ENCODE measurements at places on chromosomes 5 and 9.

- no peak for DNase-seq
Measured at GRCh38 chr5:17156463-17156862, 61.0 kb upstream of the BASP1 start.

DNA sequence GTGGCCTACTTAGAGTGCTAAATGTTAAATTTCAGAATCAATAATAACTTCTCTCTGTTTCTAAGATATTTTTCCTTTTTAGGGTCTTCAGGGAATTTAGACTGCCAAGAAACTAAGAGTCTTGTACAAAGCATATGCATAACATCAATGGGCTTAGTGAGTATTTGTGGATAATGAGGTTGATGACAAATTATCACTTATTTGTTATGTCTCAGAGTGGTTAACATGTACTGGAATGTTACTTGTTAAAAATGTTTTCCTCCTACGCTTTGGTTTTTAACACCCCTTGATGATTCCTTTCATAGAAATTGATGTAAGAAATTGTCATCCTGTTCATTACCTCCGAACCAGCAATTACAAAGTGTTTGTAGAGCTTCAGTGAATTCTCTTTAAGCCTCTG lies 144.3 kb downstream of the MRPS30 start:
- no peak for DNase-seq

DNA sequence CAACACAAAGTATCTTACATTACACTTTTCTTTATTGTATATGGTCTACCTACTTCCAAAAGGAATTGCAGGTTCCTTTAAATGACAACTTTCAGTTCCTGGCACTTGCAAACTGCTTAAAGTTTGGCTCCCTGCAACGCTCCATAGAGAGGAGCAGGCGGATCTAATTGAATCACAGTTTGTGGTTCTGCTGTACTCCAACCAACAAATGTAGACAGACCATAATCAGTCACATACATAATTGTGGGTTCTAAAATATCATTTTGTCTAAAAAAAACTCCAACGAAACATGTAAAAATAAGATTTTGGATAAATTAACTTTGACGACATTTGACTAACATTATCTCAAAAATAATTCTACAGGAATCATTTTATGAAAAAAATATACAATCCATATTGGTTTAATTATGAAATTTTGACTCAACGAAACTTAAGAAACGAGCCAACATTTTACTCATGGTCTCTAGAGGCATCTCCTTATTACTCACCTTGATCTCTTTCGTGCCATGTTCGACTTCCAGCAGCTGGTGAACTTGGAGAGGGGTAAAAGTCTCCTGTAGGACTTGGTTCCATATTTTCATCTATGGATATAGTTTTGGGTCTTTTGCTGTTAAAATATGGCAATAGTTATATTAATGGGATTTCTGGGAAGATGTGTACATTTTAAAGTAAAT lies 167.6 kb downstream of the NFIB start:
- no peak for DNase-seq

DNA sequence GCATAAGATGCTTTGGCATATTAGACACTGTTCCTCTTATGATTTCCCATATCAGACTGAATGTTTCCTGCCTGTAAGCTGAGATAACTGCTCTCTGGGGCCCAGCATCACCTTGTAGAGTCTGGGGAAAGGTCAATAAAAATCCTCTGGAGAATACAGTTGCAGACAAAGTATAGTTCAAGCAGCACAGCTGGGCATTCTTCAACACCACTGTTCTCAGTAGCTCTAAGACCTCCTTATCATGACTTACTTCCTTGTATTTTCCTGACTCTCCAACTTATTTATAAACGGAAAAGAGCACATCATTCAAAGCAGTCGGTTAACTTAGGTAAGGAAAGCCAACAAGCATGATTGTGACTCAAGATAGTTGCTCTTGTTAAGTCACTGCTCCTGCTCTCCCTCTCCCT lies 208.7 kb upstream of the RASEF start:
- DNase-seq: no peak

GRCh38 chr5:28190011-28190410 lies 1151.6 kb upstream of the CDH9 start:
- DNase-seq: no peak

DNA sequence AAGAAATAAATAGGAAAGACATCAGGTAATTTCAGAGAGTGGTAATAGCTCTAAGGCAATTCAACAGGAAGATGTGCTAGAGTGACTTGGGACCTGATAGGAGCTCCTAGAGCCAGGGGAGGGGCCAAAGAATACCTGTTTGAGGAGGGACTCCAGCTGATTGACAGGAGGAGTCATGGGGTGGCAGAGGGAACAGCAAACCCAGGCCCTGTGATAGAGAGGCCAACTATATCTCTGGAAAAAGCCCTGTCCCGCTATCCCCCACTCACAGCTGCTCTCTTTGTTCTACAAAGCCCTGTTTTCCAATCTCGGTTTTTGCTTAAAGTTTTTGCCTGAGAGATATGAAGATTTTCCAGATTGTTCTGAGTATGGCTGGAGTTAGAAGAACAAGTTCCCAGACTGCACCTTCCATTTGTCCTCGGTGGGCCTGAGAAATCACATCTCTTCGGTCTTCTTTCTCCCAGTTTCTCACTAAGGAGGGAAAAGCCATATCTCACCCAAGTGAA lies 9.0 kb upstream of the NSD1 start:
- DNase-seq: peak; percentile 77

- DNase-seq: no peak
Measured at GRCh38 chr9:6909181-6909580, 151.4 kb downstream of the KDM4C start.

GRCh38 chr9:71519098-71519696 lies 249.1 kb downstream of the CEMIP2 start:
- no peak for DNase-seq

- no peak for DNase-seq
Measured at GRCh38 chr9:11749396-11749795, 943.8 kb upstream of the TYRP1 start.

DNA sequence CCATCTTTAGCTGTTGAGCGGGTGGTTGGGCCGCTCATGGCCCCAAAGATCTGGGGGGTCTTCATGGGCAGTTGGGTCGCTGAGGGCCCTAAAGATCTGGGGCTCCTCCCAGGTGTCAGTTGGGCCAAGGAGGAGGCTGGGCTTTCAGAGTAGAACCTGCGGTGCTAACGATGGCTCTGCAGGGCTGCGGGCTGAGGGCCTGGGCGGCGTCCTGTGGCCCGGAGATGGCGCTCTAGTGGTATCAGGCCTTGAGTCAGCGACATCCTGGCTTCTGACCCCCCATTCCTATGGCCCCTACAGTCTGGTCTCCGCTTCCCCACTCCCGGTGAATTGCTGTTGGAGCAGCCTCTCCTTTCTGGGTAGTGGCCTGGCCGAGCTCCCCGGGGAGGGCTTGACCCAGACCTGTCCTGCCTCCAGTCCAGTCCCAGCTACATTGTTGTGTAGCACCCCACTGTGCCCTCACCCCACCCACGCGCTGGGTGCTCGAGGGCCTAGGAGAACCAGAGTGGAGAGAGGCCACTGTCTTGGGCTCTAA lies 640 bp downstream of the C5orf58 start:
- DNase-seq: no peak

- no peak for DNase-seq
Measured at GRCh38 chr9:114723931-114724330, 41.9 kb upstream of the TEX48 start.

Measured in NAMALWA (cell line).